ENCODE measurements at places on chromosomes 1 and 21.

DNA sequence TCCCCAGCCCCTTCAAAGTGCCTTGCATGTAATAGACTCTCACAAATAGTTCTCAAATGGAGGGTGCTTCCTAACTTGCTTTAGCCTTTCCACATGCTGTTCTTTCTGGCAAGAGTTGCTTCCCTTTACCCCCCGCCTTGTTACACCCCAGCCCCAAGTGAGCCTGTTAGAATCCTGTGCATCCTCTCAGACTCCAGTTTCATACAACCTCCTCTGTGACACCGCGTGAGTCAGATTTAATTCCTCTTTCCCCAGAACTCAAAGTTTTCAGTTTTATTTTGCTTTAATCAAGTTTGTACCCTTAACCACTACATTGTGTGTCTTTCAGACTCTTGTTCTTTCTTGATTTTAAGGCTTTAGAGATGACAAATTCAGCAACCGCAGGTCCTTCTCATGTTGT, 234.5 kb upstream of the HOOK1 start:
- H3K4me1 ChIP-seq: no peaks in the 10 kb centered on the region
- no peak for DNase-seq
- H3K27me3 ChIP-seq: no peaks in the 10 kb centered on the region
- no peak overlapping the region for H3K4me3 ChIP-seq
- H3K27ac ChIP-seq: no peak overlapping the region

- no peaks in the 10 kb centered on the region for H3K27me3 ChIP-seq
- peaks cover 54% of the 10 kb centered on the region for H3K36me3 ChIP-seq
- H3K4me3 ChIP-seq: no peak overlapping the region
- H3K27ac ChIP-seq: peak overlapping the region; percentile 99
These were observed 2.5 kb downstream of the ETV3 start for GRCh38 chr1:157135646-157136045.

- no peaks in the 10 kb centered on the region for H3K4me1 ChIP-seq
- no peak for DNase-seq
- no peaks in the 10 kb centered on the region for H3K36me3 ChIP-seq
- no peak overlapping the region for H3K27ac ChIP-seq
- no peak overlapping the region for H3K4me3 ChIP-seq
These were observed 94.0 kb downstream of the HMGB4 start for GRCh38 chr1:33957854-33958253.

DNA sequence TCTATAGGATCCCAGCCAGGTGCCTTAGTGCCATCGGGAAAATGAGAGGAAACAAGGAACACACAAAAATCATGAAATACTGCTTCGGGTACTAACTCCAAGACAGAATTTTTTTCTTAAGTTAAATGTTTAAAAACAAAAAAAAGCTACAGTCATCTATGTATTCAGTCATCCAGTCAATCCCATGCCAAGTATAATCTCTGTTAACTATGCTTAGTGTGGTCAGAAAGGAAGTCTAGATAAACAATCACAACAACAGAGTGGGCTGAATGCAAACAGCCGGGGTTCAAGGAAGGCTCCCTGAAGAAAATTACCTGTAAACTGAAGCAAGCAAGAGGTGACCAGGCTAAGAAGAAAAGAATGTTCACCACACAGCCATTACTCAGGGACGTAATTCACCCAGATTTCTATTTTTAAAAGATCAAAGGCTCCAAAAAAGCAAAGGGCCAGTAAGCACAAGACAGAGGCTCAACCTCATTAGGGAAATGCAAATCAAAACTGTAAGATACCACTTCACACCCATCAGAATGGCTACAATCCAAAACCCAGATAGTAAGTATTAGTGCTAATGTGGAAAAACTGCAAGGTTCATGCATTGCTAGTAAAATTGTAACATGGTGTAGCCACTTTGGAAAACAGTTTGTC, 53.0 kb downstream of the RERE start:
- no peak overlapping the region for H3K27ac ChIP-seq
- H3K4me3 ChIP-seq: no peak overlapping the region
- no peaks in the 10 kb centered on the region for H3K27me3 ChIP-seq

DNA sequence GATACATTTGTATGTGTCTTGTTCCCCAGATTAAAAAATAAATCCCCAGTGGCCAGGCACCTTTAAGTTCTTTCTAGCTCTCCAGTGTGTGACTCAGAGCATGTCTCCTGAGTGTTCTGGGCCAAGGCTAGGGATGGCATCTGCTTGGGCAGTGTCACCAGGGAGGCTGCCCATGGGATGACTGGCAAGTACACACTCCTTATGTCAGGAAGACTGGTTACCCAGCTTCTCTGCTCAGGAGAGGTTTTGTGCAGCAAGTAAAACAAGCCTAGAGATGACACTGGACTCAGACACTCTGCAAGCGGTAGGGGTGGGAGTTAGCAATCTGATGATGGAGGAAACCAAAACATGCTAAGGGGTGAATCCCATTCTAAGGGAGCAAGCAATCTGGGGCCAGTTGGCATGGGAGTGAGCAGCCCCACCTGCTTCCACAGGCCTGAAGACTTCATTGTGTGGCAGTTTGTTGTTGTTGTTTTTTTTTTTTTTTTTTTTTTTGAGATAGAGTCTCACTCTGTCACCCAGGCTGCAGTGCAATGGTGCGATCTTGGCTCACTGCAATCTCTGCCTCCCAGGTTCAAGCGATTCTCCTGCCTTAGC, 137.1 kb downstream of the EDEM3 start:
- no peak overlapping the region for H3K27ac ChIP-seq
- no peak overlapping the region for H3K4me3 ChIP-seq
- no peak for DNase-seq
- peaks cover 7% of the 10 kb centered on the region for H3K36me3 ChIP-seq

DNA sequence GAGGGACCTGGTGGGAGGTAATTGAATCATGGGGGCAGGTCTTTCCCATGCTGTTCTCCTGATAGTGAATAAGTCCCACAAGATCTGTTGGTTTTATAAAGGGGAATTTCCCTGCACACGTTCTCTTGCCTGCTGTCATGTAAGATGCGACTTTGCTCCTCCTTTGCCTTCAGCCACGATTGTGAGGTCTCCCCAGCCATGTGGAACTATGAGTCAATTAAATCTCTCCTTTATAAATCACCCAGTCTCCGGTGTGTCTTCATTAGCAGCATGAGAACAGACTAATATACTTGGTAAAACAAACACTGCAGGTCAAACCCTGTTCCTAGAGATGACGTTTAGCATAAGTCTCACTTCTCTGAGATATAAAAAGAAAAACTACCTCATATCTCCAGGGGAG, 148.3 kb downstream of the MATN1 start:
- H3K27ac ChIP-seq: no peak overlapping the region
- H3K4me3 ChIP-seq: no peak overlapping the region
- H3K4me1 ChIP-seq: no peaks in the 10 kb centered on the region
- H3K27me3 ChIP-seq: no peaks in the 10 kb centered on the region

DNA sequence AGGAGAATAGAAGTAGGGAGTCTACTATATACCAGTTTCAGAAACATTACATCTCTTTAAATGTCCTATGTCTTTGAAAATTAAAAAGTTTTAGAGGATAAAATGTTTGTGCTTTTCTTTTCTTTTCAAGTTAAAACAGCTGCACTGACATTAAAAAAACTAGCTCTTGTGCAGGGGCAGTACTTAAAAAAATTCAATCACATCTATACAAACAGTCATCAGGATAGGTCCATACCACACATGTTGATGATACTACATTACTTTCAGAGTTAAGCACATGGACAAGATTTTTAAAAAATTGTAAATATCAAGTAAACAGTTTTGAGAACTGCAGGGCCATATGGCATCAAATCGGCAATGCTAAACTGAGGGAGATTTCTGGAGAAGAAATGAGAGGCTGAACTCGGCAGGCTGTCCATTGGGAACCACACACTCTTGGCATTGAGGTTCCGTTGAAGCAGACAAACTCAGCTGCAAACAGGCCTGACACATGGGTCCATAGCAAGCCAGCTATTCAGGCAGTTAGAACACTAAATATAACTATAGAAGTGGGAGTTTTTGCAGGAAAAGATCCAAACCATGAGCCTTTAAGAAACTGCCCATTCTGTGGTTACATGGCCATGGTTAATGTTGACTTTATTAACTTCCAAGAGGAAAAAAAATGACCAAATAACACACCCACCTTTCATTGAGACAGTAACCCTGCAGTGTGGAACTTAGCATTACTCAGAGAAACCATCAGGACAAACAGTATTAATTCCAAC, 84.5 kb upstream of the BCL10 start:
- H3K27me3 ChIP-seq: no peaks in the 10 kb centered on the region
- H3K4me3 ChIP-seq: no peak overlapping the region
- H3K36me3 ChIP-seq: no peaks in the 10 kb centered on the region
- peaks cover 5% of the 10 kb centered on the region for H3K4me1 ChIP-seq
- no peak for DNase-seq
- no peak overlapping the region for H3K27ac ChIP-seq

GRCh38 chr1:16164213-16165072, 8.6 kb upstream of the EPHA2 start:
- peaks cover 28% of the 10 kb centered on the region for H3K4me1 ChIP-seq
- no peak for DNase-seq
- no peaks in the 10 kb centered on the region for H3K27me3 ChIP-seq
- no peaks in the 10 kb centered on the region for H3K36me3 ChIP-seq

DNA sequence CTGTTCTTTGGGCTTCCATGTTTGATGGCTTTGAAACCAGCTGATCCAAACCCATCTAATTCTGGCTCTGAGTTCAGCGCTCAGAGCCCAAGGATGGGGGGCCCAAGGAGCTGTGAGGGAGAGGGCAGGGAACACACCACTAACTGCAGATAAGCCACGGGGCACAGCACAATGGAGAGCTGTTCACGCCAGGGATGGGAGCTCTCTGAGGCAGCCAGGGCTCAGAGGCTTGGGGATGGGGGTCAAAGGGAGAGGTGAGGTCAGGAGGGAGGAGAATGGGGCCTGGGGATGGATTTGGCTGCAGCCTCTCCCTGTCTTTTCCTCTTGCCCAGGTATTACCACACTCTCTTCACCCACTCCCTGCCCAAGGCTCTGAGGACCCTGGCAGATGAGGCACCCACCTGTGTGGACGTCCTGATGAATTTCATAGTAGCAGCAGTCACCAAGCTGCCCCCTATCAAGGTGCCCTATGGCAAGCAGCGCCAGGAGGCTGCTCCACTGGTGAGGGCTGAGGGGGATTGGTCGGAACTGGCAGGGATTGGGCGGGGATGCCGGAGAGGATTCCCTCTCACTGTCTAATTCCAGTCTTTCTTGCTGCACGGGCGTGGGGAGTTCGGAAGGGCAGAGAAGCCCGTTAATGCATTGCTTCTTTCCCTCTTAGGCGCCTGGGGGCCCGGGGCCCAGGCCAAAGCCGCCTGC, 11.3 kb downstream of the SLC30A2 start:
- peaks cover 13% of the 10 kb centered on the region for H3K4me1 ChIP-seq

DNA sequence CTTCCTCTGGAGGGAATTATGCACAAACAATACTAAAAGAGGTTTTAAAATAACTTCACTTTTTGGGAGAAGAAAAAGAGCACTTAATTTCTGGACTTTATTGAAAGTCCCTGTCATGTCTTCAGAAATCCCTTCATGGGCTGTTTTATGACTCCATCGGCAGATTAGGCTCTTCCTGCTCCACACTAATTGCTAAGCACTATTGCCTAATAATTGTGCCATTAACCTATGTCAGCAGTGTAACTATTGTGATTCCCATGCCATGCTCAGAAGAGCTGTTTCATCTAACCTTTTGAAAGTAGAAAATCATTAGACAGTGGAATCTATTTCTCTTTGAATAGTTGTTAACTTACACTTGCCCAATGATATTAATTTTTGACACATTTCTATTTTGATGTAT, 489.3 kb upstream of the RUNX1 start:
- H3K4me1 ChIP-seq: no peaks in the 10 kb centered on the region
- no peak for DNase-seq
- H3K4me3 ChIP-seq: no peak overlapping the region

DNA sequence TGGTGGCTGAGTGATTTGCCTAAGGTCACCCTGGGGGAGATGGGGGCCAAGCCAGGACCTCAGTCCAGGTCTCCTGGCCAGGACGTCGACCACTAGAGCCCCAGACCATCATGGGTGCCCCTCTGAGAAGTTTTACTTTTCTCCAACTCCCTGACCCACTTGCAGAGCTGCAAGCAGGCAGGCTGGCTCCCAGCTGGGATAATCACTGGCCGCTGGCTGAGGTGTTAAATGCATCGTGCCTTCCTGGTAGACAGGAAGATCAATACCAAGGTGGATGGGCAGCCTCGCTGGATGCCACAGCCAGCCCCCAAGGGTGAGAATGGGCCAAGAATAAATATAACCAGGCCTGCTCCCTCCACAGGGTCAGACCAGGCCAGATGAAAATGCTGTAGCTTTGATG, 106.2 kb downstream of the EPHB2 start:
- DNase-seq: no peak
- H3K27me3 ChIP-seq: no peaks in the 10 kb centered on the region
- no peak overlapping the region for H3K4me3 ChIP-seq
- H3K4me1 ChIP-seq: peaks cover 24% of the 10 kb centered on the region
- H3K36me3 ChIP-seq: no peaks in the 10 kb centered on the region

DNA sequence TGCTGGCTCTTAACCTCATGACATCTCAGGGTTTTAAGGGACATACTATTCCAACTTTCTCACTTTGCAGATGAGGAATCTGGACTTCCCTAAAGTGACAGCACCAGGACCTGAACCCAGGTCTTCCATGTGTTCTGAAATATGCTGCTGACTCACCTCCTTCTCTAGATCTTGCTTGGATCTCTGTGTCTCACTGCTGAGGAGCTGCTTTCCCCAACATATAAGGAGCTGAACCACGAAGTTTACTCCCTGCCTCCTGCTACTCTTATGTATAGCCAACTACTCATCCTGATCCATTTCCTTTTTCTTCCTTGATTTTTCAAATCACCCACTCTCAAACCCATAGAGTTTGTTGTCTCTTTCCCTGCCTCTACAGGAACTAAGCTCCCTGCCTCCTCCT, 38.2 kb downstream of the ALG14 start:
- H3K36me3 ChIP-seq: no peaks in the 10 kb centered on the region
- no peak for DNase-seq
- no peaks in the 10 kb centered on the region for H3K27me3 ChIP-seq
- H3K4me3 ChIP-seq: no peak overlapping the region

- H3K4me1 ChIP-seq: no peaks in the 10 kb centered on the region
- H3K27me3 ChIP-seq: no peaks in the 10 kb centered on the region
- no peak overlapping the region for H3K27ac ChIP-seq
These were observed 1660.8 kb downstream of the PLA2G4A start for GRCh38 chr1:188489336-188490112.

- H3K36me3 ChIP-seq: no peaks in the 10 kb centered on the region
- no peak overlapping the region for H3K27ac ChIP-seq
- no peak overlapping the region for H3K4me3 ChIP-seq
These were observed 437.8 kb downstream of the PTBP2 start for GRCh38 chr1:97159342-97159741.

DNA sequence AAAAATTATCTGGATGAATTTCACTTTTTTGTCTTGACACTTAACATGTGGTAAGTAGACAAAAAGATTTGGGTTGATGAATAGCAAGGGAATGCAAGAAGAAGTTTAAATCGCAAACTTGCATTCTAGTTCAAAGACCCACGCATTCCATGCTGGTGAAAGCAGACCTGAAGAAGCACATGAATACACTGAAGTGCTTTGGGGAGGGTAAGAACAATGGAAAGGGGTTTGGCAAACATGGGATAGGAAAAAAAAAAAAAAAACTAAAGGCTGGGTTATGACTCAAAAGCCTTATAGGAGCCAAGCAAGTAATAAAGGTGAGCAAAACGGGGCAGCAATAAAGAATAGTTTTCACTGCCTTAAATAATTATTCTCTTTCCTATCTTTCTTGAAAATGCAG, 450.2 kb downstream of the LMO4 start:
- no peaks in the 10 kb centered on the region for H3K27me3 ChIP-seq
- no peak overlapping the region for H3K4me3 ChIP-seq
- DNase-seq: no peak
- no peaks in the 10 kb centered on the region for H3K4me1 ChIP-seq
- H3K36me3 ChIP-seq: no peaks in the 10 kb centered on the region

- H3K4me1 ChIP-seq: no peaks in the 10 kb centered on the region
- no peaks in the 10 kb centered on the region for H3K36me3 ChIP-seq
- DNase-seq: no peak
These were observed 136.5 kb downstream of the ZZZ3 start for GRCh38 chr1:77545970-77546369.
